ENCODE measurements at places on chromosomes 3 and 15.

- DNase-seq = no peak
Observed at GRCh38 chr15:44550256-44550655, 13.3 kb downstream of the EIF3J start.

- no peak for DNase-seq
Observed at GRCh38 chr3:66053550-66054094, 14.9 kb upstream of the MAGI1 start.

GRCh38 chr3:160738048-160738447, 18.0 kb upstream of the PPM1L start:
- DNase-seq = no peak

DNA sequence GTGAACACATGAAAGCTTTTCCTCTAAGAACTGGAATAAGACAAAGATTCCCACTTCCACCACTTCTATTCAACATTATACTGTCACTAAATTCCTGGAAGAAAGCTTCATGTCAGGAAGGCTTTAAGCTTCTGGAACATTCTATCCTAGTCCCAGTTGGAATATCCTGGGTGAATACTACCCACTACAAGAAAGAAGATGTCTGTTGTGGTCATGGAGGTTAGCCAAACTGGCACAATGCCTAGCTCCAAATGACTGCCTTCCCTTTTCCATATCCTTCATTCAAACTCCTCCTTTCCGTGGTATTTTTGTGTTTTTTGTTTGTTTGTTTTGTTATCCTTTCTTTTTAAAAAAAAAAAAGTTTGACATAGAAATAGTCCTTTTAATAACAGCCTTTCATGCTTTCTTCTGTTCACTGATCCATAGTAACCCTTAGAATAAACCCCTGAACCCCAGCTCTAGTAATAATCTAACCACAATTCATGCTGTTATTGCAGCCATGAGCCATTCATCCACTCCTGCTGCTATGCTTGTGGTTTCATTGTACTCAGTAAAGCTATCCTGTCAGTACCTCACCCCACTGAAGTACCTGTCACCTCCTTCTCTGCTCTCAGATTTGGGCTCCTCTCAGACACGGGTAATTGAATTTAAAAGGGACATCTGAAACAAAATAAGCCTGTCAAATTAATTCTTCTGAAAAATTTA, 447.5 kb downstream of the IGSF11 start:
- DNase-seq = no peak

- no peak for DNase-seq
Observed at GRCh38 chr3:49937090-49937489, 2.9 kb upstream of the RBM6 start.

- DNase-seq = no peak
Observed at GRCh38 chr15:39997031-39997430, 42.0 kb downstream of the SRP14 start.

DNA sequence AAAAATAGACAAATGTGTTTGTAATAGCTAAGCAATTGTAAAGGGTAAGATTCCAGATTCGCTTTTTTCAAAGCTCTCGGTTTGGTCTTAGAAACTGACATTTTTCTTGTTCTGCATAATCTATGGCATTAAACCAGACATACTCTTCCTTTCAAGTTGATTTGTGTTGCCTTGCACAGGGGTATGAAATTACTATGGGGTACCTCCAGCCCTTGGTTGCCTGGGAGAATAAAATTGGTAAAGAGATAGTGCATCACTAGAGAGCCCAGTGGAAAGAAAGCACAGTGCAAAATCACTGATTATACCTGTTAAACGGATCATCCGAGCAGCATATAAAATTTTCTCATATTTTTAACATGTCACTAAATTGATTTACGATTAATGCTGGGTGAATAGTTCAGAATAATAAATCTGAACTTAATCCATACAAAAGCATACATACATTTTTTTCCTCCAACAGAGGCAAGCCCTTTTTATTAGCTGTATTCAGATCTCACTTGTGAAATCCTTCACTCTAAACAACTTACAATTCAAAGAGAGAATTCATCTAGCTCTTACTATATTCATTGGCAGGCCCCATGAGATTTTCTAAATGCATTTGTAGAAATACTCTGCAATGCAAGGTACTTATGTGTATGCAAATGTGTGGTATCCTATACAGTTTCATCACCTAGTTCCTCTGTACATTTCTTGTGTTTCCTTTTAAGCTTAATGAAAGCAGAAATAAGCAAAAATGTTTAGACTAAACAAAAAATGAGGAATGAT, 224.4 kb downstream of the ROBO1 start:
- DNase-seq = no peak

- no peak for DNase-seq
Observed at GRCh38 chr3:107426223-107426622, 49.0 kb downstream of the CCDC54 start.

GRCh38 chr3:152205097-152205593, 63.6 kb upstream of the MBNL1 start:
- DNase-seq = no peak

GRCh38 chr3:19065027-19065426, 83.3 kb upstream of the KCNH8 start:
- DNase-seq = peak; percentile 14

DNA sequence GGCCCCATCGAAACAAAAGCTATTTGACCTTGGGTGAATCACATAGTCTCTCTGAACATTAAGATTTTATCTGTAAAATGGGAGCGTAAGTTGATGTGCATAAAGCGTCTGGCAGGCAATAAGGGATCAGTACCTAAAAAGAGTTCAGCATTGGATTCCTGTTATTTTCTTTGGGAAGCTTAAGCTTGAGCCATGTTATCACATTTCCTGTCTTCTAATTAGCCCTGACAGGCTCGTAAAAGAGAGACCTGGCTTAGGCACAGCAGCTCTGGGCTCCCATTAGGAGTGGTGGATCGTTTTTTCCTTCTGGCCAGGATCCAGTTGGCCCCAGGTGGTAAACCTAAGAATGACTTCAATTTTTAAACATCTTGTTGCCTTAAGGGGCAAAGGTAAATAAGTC, 26.0 kb upstream of the CA12 start:
- DNase-seq = no peak
